ENCODE measurements at places on chromosomes 4 and X.

DNA sequence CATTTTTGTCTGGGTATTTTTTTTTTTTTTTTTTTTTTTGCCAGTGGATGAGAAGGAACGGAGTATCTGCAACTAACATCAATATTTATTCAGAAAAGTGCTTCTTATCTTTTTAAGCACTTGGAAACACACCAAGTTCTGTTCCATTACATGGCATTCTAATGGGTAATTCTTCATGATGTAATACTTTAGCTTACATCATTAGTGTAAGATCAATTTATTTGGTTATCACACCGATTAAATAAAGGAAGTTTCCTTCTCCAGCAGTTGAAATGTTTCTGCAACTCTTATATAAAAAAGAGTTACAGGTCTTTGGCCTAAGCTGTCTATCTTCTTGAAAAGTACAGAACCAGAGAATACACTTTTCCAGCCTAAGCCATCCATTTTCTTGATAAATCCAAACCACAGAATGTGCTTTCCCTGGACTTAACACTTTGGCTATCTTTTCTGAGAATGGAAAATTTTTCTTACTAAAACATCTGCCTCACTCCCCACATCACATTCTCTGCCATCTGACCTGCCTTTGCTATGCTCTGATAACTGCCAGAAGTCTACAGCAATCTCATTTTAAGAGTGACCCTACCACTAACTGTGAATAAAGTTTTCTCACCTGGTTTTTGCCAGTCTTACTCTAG is 191.9 kb upstream of the MAB21L2 start:
- no peak for DNase-seq

DNA sequence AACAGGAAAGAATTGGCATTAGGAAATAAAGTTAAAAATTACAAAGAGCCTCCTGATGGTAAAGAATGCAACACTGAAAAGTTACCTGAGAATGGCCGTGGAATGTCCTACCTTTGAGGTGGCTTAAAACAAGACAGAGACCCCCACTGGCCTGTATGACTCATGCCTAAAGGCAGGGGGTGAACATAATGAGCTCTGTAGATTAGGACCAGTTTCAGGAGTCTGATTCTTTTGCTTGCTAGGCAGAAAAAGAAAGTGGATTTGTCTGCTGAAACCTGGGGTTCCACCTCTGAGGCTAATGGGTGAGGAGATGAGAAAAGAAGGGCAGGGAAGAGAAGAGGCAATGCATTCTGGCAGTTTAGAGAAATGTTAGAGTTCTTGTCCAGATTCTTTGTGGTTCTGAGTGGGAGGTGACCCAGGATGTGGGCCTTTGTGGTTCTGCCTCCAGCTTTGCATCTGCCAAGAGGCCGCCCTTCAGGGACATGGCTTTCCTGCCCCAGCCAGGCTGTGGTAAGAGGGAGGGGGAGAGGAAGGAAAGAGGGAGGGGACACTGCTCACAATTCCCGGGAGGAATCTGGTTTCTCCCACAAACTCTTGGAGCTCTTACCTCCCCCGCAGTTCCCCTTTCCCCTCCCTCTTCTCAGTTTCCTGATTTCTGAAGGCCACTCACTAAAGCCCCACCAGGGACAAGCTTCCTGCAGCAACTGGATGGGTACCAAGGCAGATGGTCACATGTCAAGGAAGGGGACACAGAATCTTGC is 109.6 kb downstream of the EFNB1 start:
- DNase-seq, result no peak

GRCh38 chr4:176441594-176441993 is 121.8 kb downstream of the SPCS3 start:
- DNase-seq, result no peak

DNA sequence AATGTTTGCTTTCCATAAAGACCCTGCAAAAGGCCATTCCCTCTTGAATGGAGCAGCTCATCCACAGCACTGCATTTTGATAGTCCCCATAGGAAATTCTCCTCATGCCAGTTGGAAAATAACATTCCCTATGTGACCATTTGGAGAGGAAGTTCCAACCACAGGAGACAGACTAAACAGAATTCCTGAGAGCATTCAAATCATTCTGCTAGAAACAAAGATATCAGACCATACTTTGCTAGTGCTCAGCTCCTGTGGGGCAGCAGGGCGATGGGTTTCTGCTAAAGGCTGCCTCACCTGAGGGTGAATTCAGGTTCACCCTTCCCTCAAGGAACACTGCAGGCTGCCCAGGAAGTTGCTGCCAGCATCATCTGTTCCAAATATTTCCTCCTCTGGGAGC is 58.8 kb downstream of the LNX1 start:
- no peak for DNase-seq

- DNase-seq, result no peak
Measured at GRCh38 chr4:98314791-98315565, 53.8 kb downstream of the RAP1GDS1 start.

- DNase-seq, result no peak
Measured at GRCh38 chr4:186839122-186840037, 115.7 kb upstream of the FAT1 start.

DNA sequence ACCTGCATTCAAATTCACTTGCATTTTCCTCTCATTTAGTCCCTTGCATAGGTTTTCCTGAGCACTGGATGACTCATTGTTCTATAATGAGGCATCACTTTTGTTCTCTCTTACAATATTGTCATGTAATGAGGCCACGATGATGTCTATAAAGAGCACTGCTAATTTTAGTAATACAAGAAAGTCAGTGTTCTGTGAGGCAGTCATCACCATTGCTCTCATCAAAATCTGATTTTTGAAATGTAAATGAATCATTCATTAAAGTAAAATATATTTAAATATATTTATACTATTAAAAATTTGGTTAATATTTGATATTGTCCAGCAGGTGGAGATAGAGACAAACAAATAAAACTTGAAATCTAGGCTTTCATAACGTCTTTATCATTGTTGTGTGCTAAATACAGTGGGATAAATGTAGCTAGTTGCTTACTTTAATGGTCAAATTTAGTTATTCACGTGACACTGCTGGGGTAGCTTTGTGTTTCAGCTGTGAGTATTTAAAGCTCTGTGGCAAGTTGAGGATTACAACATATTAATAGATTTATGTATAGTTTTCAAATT is 15.4 kb downstream of the HMGB2 start:
- DNase-seq, result no peak

DNA sequence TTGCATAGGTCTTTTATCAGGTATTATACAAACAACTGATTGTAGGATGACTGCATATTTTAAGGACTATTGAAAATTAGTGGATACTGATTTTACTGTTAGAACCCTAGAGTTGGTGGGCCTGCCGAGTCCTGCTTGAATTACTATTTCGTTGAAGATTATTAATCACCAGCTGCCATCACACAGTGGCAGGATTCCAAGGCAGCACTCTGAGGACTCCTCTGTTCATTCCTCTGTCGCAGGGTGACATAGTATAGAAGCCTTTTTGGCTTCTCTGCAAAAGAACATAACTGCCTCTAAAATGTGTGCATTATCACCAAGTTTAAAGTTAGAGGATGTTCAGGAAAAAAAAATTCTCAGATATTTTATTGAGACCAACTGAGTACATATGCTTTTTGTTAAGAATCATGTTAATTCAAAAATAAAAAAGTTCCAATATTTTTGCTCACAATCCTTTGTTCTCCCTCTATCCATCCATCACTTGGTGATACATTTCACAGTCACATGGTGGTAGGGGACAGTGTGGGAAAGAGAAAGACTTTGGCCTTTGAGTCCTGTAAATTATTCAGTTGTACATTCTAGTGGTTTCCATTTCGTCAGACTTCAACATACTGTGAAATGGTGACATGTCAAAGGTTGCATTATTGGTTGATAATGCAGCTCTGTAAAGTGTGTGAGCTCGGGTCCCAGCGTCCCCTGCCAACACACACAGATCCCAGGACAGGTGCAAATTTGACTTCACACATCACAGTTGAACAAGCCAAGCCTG is 332.5 kb downstream of the GRID2 start:
- no peak for DNase-seq

DNA sequence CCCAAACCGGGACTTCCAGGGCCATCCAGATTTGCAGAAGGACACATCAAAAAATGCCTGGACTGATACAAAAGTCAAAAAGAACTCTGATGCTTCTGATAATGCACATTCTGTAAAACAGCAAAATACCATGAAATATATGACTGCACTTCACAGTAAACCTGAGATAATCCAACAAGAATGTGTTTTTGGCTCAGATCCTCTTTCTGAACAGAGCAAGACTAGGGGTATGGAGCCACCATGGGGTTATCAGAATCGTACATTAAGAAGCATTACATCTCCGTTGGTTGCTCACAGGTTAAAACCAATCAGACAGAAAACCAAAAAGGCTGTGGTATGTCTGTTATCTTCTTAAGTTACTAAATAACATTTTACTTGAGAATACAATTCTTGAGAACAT is 9.2 kb downstream of the PLK4 start:
- DNase-seq, result no peak

DNA sequence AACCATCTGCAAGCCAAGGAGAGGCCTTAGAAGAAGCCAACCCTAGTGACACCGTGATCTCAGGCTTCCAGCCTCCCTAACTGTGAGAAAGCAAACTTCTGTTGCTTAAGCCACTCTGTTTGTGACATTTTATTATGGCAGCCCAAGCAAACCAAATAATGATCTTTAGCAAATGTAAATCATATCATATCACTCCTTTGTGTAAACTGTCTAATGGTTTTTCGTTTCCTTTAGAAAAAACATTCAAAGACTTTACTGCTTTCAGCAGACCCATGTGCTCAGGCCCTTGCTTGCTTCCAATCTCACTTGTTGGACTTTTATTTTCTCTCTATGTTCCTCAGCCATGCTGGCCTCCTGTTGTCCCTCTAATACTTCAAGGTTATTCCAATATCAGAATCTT is 192.2 kb upstream of the HS3ST1 start:
- DNase-seq, result no peak

DNA sequence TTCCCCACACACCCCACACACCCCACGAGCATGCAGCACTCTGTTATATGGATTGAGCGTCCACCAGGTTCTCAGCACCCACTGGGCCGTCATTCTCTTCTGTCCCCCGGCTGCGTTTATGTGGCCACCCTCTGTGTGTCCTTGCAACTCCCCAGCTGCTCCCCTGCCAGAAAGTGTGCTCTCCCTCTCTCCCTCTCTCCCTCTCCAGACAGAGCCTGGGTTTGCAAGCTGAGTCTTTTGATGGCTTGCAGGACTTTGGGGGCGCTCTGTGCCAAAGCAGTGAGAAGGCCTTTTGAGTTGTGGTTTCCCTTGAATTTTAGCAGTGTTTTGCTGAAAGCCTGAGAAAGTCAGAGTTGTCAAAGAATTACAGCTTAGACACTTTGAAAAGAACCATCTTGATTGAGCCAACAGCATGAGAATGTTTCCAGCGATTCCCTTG is 173.5 kb downstream of the DCLK2 start:
- DNase-seq, result no peak

DNA sequence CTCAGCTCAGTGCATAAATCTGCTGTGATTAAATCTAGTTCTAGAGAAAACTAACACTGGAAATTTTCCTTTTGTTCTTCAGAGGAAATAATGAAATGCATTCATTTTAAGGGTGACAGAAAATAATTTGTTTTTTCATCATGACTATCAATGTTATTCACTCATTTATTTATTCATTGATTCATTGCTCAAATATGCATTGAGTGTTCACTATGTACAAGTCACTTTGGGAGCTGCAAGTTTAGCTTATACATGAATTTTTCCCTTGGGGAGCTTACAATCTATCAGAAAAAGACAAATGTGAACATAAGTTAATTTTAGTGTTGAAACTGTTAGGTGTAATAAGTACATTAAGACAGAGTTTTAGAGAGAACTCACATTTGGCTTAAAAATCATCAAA is 897.8 kb downstream of the CENPC start:
- no peak for DNase-seq

Measured in effector memory CD8-positive, alpha-beta T cell (primary cell).